ENCODE measurements at places on chromosomes 7 and 10.

DNA sequence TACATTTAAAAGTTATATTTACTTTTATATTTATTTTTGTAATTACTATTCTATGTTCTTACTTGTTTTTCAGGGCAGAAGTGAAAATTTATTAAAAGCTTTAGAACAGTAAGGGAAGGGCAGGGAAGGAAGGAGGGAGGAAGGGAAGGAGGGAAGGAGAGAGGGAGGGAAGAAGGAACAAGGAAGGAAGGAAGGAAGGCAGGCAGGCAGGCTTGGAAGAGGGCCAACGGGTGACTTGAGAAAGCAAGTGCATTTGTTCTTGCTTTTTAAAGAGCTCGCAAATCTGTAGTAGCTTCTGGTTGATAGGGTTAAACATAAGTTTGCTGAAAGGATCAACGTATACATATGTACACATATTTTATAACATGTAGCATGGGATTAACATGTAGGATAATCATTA lies 725.3 kb upstream of the FZD8 start:
- no peak for DNase-seq

GRCh38 chr10:62027841-62028501 lies 126.5 kb downstream of the ARID5B start:
- no peak for DNase-seq

DNA sequence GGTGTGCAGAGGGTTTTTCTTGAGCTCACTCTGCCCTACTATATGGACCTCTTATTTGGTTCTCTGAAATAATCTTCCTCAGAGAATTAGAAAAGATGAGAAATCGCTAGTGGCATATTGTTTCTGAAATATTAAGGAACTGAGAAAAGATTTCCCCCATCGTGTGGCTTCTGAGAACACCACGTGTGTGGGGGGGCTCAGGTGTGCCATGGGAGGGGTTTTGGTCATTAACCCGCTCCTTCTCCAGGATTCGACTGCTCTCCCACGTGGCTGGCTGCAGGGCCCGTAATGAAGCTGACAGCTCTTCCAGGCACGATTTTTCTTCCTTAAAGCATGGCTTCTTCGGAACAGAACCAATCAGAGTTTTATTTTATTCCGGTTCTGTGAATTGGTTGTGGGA lies 67.7 kb downstream of the XRCC2 start:
- DNase-seq, result no peak

GRCh38 chr7:132518102-132518838 lies 58.0 kb downstream of the PLXNA4 start:
- DNase-seq, result peak; percentile 15

DNA sequence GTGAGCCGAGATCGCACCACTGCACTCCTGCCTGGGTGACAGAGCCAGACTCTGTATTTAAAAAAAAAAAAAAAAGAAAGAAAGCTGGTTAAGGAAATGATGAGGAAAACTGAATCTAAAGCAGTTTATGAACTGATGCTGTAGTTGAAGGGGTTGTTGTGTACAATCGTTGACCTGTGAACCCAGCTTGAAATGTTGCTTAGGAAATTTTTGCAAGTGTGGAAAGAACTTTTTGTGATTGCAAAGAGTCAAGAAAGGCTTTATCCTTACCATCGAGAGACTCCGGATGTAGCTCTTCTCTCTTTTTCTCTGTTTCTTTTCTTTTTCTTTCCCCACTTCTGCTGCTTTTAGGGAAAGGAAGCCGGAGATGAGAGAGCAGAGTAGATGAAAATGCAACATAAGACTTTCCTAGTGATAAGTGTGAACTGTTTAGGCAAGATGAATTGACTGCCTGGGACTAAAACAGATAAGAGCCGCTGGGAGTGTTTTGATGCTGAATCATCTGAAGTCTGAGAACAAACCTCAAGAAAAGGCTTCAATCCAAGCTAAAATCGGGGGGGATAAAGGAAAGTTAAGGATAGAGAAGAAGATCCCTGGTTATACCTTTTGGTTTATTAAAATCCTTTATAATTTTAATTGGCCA lies 69.0 kb downstream of the TAF3 start:
- DNase-seq, result no peak

DNA sequence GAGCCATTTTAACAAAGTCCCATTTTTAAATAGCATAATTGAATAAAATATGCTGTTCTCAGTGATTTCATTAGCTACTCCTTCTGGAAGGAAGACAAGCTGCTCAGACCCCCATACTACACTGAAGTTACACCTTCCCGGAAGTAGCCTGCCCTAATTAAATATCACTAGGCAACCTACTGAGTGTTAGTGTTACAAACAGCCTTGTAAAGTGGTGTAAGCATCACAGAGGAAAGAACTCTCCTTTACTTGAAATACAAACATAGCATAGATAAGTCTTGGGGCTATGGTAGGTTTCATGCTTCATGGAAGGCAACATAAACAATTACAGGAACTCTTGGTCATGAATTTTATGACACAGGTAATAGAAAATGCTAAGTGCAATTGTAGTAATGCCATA lies 43.4 kb upstream of the PTN start:
- no peak for DNase-seq

DNA sequence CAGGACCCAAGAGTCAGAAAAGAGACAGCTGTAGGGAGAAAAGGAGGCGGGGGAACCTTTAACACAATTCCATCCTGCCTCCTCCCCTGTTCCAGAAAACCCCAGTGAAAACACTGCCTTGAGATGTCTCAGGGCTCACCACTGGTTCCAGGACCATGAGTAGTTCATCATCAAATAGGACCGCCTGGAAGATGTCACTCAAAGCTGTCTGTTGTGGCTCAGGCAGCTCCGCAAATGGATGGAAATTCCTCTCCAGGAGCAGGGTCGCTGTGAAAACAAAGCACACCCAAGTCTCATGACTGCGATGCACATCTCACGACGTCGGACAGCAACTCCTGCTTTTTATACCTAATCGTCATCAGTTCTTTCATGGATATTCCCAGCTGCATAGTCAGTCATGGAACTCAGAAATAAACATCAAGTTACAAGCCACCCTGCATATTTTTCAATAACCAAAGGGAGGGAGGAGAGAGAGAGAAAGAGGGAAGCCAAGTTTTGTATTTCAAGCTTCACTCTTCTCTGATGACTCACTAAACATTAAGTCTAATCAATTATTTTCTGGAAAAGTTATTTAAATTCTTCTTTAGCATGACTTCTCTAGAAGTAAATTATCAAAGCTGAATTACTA lies 49.2 kb downstream of the GSDME start:
- DNase-seq, result no peak

DNA sequence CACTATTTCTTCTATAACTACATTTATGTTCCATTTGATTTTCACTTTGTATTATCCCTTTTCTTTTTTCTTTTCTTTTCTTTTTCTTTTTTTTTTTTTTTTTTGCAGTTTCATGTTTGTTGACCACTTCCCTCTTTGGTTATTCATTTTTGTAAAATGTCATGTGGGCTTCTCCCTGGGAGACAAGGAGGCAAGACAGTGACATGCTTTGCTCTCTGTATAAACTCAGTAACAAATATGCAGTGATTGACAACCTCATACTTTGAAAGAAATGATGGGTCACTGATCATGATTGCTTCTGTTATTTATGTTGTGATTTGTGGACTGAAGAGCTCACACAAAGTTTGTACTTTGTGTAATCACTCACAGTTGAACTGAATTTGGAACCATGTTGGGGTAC lies 90.2 kb upstream of the ABI1 start:
- DNase-seq, result no peak

GRCh38 chr10:29728541-29729049 lies 93.8 kb upstream of the SVIL start:
- DNase-seq, result no peak

- DNase-seq, result no peak
Measured at GRCh38 chr7:89029864-89030263, 234.3 kb upstream of the TEX47 start.

DNA sequence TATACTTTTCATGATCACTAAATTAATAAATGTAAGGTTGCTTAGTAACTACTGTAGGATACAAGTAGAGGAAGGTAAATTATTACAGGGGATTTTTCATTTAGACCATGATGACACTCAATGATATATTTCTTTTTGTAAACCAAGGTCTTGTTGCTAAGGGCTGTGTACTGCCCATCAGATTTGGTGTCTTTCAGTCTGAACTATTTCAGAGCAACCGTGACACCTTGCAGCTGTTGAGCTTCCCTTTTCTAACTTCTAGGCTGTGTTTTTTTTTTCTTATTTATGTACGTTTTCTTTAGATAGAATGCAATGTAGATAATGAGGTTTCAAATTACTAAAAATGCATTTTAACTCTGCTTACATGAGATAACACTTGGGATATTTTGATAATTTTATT lies 292.0 kb upstream of the MBL2 start:
- no peak for DNase-seq

DNA sequence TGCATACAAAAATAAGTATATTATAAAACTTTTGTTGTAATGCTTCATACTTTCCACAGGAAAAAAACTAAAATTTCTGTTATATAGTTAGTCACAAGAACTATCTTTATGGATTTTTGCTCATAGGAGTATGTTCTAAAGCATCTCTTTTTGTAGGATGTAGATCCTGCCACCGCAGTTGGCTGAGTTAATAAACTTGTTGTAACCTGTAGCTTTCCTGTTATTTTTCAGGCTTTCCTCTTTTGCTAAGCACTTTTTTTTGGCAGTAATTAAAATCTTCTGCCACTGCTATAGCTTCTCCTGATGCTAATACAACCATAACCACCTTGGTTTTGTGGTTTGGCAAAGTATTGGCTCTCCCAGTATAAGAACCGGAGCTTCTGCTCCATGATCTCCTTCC lies 60.3 kb downstream of the WNT2 start:
- no peak for DNase-seq

- no peak for DNase-seq
Measured at GRCh38 chr10:104732222-104732621, 91.1 kb downstream of the SORCS3 start.

- DNase-seq, result no peak
Measured at GRCh38 chr10:11473128-11473760, 138.2 kb downstream of the USP6NL start.

DNA sequence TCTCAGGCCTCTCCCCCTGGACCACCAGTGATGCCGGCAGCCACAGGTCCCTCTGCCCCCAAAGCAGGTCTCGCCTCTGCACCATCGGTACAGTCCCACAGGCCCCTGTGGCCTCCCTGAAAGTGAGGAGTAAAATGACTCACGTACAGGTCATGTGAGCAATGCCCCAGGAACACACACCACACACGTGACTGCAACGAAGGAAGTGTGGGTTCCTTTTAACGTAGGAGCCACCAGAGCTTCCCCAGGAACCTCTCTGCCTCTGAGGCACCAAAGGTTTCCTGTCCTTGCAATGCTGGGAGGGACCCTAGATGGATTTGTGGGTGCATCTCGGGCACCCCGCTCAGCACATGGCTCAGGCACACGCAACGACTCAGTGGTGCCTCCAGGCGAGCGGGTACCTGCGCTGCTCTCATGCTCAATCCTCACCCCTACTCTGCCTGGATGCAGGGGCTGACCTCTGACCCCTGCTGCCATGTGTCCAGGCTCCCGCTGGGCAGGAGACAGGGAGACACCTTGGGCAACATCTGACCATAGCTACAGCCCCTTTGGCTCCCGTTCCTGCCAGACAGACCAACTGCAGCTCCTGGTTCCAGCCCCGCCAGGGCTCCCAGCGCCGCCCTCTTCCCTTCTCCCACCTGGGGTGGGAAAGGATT lies 120.7 kb downstream of the PRKAG2 start:
- peak; percentile 72 for DNase-seq

DNA sequence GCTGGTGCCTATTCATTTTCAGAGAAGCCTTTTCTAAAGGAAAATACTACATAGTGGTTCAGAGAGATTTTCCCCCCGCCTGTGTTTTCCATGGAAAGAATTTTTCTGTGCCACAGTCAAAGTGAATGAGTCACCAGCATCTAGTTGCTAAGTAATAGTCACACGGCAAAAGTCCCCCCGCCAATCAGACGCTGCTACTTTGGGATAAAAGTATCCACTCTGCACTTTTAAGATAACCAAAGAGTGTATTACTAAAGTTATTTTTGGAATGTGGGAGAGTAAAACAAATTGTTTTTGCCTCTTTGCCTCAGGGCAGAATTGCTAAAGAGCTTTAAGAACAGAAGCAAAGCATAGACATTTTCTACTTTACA lies 23.5 kb downstream of the ABLIM1 start:
- DNase-seq, result peak; percentile 8

GRCh38 chr10:97184971-97185325 lies 811 bp downstream of the SLIT1 start:
- DNase-seq, result no peak

- DNase-seq, result no peak
Measured at GRCh38 chr10:7700577-7701125, 2.5 kb upstream of the ITIH2 start.

GRCh38 chr7:92002720-92003119 lies 62.1 kb downstream of the AKAP9 start:
- no peak for DNase-seq

- DNase-seq, result no peak
Measured at GRCh38 chr7:42730586-42730985, 181.3 kb downstream of the C7orf25 start.

DNA sequence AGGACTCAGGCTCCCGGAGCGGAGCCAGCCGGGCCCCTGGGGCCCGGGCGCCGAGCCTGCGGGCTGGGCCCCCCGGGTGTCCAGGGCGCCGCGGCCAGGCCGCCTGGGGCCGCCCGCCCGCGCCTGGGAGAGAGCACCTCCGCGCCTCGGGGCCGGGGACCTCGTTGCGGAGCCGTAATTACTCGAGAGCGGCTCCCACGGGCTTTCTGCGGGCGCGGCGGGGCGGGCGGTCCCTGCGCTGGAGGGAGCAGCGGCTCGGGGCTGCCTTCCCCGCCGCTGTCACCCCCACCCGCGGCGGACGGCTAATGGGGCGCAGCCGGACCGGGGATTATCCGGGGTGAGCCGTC lies 1.5 kb downstream of the GNB2 start:
- DNase-seq, result peak; percentile 53

GRCh38 chr10:4162571-4163286 lies 377.7 kb upstream of the KLF6 start:
- no peak for DNase-seq

DNA sequence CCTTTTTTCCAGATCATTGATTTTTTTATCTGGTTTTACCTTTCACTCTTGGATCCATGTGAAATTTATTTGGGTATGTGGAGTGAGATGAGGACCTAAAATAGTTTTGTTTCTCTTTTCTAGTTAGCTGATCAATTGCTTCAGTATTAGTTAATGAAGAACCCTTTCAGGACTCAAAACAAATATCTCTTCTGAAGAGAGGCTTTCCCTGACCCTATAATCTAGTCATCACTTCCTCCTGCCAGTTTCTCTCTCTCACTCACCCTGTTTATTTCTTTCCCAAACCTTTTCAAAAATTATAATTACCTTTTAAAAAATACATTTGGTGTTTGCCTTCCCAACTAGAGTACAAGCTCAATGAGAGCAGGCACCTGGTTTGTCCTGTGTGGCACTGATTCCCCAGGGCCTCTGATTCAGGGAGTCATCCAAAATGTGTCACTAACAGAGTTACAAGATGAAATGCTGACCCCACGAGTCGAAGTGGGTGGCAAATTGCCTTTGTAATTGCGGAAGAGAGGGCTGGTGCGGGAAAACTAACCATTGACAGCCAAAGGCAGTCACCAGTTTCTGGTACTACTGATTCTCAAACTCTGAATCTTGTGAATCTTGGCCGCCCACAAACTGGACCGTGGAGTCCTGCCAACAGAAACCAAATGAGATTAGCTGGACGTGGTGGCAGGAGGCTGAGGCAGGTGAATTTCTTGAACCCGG lies 2.4 kb downstream of the TMEM140 start:
- no peak for DNase-seq
